ENCODE measurements at places on chromosomes 1 and 21.

DNA sequence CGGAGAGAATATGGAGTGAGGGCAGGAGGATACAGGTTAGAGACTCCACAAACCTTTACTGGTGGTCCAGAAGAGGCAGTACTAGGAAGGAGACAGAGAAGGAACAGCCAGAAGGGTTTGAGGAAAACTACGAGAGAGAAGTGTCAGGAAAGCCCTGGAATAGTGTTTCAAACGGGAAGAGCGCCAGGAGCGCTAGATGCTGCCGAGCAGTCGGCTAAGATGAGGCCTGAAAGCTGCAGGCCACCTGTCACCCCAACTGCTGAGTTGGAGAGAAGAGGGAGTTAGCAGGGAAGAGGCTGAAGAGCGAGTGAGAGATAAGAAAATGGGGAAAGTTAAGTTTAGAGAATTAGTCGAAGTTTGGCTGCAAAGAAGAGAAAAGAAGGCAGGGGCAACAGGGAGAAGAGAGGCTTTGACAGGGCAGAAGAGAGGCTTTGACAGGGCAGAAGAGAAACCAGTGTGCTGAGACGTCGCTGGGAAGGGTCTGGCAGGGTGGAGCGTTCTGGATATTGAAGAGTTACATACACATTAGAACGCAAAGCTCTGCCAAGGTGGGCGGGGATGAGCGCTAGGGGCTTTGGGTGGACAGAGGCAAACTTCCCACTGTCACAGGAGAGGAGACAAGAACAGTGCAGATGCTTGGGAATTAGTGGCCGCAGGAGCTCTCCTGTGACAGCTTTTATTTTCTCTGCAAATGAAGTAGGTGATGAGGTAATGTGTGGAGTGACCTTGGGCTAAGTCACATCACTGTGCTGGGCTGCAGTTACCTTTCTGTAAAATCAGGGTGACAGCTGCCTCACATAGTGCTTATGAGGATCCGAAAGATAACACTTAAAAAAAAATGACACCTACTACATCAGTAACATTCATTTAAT is 31.2 kb downstream of the PCSK9 start:
- no peak for DNase-seq

DNA sequence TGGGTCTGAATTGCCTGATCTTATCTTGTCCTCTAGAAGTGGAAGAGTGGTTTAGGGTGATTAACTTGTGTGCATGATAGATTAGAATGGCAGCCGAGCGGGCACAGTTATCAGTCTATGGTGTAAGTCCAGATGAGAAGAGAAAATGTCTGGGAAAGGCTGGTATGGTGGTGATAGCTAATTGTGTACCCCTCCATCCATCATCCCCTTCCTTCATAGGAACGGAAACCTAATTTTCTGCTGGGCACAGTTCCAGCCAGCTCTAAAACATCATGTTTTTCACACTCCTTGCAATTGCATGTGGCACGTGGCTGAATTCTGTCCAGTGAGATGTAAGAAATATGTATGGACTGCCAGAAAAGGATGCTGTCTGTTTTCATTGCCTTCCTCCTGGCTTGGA is 40.9 kb upstream of the ZP4 start:
- no peak for DNase-seq

DNA sequence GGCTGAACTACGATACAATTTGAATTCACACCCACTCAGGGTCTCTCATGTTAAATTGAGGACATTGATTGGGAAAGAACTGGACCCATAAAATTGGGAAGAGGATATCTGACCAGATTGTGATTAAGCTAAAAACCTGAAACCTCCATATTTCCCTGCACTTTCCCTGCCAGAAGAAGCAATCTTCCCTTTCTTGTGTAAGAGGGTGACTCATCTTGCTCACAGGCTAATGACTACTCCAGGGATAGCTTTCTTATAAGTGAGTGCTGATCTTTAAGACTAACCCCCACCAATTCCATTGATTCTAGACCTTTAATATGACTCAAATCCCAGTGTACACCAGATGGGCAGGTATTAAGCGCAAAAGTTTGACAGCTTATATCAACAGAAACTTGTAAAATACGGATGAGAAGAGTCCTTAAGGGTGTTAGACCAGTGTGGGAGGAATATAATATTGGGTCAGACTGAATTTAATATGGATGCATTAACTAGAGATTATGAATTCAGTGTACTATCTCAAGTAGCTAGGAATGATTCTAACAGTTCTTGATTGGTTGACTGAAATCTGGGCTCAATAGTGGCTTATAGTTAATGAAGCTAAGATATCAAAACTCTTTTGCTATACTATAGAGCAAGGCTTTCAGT is 12.1 kb upstream of the SGIP1 start:
- DNase-seq, result peak; percentile 79

DNA sequence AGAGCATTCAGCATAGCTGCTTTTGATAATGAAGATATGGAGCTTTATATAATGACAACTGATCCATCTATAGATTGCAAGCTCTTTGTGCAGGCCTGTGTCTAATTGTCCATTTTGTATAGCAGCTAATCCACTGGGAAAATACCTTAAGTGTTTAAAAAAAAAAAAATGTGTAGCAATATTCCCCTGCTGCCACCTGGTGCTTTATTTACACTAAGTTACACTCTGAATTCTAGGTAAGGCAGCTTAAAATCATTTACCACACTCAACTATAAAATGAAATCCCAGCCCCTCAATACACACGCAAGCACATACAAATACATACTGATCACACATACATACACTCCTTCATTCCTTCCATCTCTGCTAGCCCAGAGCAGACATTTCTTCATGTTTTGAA is 49.1 kb upstream of the BCL9 start:
- no peak for DNase-seq

GRCh38 chr1:164564378-164564777 is 5.4 kb downstream of the PBX1 start:
- no peak for DNase-seq

DNA sequence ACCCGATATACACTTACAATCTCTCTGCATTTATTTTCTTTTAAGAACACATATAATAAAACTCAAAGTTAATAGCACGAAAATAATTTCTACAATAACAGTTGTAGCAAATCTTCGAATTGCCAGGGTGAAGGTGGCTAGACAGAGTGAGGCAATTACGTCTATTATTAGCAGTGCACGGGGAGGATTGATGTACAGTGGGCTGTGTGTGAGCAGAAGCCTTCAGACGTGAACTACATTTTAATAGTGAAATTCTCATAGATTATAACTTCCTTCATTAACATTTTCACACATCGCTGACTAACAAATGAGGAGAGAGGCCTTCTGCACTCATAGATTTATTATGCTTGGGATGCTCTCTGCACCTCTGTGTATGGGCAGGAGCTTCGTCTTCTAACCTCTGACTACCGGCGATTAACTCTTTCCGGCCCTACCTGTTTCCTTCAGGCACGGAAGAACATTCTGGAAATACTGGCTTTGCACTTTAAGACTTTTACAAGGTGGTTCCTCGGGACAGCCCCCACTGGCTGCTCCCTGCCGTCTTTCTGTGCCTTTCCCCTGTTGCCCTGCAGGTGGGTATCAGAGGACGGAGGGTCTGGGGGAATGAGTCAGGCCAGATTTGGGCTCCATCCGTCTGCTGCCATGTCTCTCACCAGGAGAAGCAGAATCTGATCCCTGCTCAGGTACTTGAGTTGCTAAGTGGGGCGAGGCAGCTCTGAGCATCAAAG is 200.5 kb downstream of the CAMTA1 start:
- DNase-seq, result no peak

- no peak for DNase-seq
These were observed 4.0 kb upstream of the GBP2 start for GRCh38 chr1:89129911-89130310.

DNA sequence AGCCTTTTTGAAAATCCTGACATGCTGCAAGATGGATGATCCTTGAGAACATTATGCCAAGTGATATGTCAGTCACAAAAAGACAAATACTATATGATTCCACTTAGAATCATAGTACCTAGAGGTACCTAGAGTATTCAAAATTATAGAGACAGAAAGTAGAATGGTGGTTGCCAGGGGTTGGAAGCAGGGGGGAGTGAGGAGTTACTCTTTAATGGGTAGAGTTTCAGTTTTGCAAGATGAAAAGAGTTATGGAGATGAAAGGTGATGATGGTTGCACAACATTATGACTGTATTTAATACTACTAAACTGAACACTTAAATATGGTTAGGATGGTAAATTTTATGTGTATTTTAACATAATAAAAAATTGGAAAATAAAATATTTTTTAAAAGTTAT is 37.9 kb upstream of the PODN start:
- no peak for DNase-seq

DNA sequence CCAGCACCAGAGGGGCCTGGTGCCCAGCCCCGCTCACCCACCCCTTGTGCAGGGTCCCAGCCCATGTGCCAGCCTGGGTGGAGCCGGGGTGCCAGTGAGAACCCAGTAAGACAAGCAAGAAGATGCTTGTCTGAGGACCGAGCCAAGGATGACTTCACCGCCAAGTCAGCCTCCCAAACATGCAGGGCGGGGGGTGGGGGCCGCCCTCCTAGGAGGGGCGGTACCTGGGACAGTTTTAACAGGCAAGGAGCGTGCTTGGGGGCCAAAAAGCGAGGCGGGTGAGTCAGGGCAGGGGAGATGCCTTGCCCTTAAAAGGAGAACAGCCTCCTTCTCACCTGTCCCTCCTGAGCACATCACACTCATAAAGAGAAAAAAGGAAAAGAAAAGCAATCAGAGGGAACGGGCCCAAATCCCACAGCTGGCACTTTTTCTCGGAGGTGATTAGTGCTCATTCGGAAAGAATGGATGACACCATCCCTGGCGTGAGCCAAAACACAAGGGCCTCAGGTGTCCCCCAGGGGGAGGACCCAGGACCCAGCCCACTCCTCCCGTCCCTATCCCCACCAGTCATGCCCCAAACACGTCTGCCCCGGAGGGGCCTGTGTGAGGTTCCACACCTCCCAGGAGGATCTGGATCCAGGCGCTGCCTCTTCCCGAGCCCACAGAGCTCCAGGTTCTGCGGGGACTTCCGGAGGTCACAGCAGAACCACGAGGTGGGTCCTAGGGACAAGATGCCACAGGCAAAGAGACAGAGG is 77.6 kb upstream of the IFFO2 start:
- DNase-seq, result peak; percentile 74

DNA sequence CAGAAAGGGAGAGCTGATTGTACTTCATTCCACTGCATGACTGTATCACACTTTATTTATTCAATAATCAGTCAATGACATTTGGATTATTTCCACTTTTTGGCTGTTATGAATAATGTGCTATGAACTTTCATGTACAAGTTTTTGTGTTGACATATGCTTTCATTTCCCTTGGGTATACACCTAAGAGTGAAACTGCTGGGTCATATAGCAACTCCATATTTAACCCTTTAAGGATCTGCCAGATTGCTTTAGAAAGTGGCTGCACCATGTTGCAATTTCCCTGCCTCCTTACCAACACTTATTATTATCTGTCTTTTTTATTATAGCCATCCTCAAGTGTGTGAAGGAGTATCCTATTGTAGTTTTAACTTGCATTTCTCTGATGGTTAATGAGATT is 108.8 kb upstream of the KCNK1 start:
- DNase-seq, result no peak

- DNase-seq, result no peak
These were observed 7.7 kb upstream of the HFM1 start for GRCh38 chr1:91412371-91412770.

GRCh38 chr1:91916811-91917460 is 31.0 kb upstream of the TGFBR3 start:
- no peak for DNase-seq

DNA sequence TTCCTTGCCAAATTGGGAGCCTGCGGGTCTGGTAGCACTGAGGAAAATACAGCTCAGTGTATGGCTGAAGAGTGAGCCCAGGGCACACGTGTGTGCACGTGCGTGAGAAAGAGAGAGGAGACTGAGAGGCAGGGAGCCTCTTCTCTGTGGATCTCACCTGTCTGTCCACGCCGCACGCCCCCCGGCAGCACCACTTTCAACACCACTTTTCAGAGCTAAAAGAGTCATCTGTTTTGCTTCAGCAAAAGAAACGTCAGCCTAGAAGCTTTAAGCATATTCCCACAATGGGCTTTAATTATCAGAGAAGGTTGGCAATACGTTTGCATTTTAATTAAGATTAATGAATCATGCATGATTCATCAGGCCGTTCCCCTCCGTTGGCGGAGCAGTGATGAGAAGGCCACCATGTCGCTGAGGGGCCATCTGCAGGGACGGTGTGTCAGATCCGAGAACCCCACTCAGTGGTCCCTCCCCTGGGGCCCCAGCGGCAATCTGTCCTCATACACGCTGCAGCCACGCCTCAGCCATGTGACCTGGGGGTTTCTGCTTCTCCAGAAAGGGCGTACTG is 56.8 kb downstream of the SIK1 start:
- DNase-seq, result no peak

DNA sequence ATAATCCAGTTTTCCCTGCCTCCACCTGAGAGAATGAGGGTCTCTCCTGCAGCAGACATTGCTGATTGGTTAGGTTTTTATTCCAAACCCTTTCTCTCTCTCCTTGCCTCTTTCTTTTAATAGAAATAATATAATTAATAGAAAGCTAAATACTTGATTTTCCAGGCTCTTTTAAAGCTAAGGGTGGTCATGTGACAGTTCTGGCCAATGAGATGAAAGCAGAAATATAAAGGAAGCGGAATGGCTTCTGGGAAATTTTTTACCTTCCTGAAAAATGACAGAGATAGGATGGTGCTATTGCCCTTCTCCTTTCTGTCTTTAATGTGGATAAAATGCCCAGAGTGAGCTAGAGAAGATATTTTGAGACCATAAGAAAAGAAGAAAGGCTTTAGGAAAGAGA is 35.6 kb downstream of the DNAI4 start:
- DNase-seq, result no peak

GRCh38 chr1:19688041-19688842 is 23.6 kb downstream of the HTR6 start:
- no peak for DNase-seq

- DNase-seq, result no peak
These were observed 232.3 kb downstream of the GRIK3 start for GRCh38 chr1:36802018-36802417.

DNA sequence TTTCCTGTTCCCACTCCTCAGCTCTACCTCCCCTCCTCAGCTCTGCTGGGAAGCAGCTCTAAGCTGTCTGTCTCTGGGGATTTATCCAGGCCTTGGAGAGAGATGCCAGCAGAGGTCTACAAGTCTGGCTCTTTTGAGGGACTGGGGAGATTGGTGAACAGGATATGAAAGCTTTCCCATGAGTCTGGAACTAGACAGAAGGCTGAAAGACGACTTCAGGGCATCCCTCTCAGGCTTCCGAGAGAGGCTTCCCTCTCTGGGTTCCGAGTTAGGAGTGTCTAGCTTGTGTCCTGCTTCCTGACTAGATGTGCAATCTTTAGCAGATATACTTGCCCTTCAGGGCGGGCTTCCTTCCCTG is 733 bp downstream of the TMEM35B start:
- DNase-seq, result no peak

GRCh38 chr21:28393279-28393678 is 599.4 kb downstream of the LTN1 start:
- peak; percentile 12 for DNase-seq

- DNase-seq, result no peak
These were observed 122.9 kb downstream of the MAST2 start for GRCh38 chr1:45926330-45926729.

- no peak for DNase-seq
These were observed 56.0 kb upstream of the POU3F1 start for GRCh38 chr1:38102636-38103035.
